ENCODE measurements at places on chromosomes 5 and 9.

GRCh38 chr9:35557320-35557719 is 47.7 kb upstream of the TESK1 start:
- DNase-seq = no peak

DNA sequence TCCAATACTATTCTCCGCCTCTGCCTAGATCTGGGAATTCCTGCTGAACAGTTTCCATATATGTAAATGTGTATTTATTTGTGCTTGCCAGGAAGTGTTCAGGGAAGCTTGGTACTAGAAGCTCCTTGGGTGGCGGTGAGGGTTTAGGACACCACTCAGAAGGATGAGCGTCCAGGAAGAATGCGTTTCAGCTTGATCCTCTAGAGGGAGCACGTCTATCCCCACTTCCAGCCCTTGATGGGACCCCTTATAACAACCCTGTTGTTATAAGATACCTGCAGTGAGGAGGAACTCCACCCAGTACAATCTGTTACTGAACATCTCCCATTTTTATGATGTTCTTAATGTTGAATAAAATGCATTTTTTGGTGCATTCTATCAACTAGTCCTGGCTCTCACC is 88.9 kb downstream of the CYFIP2 start:
- no peak for DNase-seq

GRCh38 chr9:35842795-35843194 is 13.8 kb downstream of the TMEM8B start:
- DNase-seq = no peak

- DNase-seq = no peak
Observed at GRCh38 chr5:92916036-92916435, 665.0 kb downstream of the NR2F1-AS1 start.

DNA sequence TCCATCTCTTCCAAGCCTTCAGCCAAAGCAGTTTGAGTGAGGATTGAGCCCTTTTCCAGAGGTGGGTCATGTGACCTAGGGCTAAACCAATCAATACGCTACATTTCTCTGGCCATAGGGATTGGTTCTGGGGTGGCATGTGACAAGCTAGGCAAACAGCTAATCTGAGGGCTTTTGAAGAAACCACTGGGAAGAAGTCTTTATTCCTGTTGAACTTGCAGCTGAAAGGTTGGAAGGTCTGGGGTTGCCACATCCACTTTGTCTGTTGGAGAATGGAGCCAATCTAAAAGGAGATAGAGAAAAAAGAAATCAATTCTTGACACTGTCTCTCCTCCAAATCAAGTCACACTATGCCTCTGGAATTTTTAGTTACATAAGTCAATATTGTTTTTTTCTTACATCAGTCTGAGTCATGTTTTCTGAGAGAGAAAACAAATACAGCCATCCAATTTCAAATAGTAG is 637.8 kb upstream of the WWC1 start:
- no peak for DNase-seq

DNA sequence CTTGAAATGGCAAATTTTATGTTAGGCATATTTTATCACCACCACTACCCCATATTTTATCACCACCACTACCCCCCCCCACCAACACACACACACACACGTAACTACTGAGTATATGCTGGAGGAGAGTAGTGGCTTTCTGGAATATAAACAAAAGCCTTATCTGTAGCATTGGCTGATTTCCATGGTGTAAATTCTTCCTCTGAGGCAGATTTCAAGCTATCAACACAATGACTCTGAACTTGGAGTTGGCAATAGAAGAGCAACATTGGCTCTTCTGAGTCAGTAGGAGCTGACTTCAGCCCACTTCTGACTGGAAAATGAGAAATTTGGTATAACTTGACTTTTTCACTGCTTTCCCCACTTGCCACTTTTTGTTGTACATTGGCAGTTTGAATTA is 143.0 kb downstream of the CAVIN4 start:
- no peak for DNase-seq

DNA sequence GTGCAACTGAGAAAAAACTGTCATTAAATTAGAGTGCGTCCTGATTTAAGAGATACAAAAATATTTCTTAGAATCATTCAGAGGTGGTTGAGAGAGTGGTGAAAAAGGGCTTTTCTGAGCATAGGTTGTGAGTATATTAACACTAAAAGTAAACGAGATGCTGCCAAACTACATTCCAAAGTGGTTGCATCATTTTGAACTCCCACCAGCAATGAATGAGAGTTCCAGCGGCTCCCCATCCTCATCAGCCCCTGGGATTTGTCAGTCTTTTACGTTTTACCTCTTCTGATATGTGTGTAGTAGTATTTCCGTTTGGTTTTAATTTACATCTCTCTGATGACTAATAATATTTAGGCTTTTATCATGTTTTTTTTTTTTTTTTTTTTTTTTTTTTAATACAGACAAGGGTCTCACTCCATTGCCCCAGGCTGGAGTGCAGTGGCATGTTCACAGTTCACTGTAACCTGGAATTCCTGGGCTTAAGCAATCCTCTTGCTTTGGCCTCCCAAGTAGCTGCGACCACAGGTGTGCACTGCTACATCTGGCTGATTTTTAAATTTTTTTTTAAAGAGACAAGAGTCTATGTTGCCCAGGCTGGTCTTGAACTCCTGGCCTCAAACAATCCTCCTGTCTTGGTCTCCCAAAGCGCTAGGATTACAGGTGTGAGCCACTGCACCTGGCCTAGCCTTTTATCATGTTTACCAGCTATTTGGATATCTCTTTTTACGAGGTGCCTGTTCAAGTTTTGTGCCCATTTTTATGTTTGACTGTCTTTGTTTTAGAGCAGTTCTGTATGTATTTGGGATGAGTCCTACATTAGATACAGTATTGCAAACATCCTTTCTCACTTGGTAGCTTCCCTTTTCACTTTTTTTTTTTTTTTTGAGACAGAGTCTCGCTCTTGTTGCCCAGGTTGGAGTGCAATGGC is 17.0 kb downstream of the PRRT1B start:
- no peak for DNase-seq

DNA sequence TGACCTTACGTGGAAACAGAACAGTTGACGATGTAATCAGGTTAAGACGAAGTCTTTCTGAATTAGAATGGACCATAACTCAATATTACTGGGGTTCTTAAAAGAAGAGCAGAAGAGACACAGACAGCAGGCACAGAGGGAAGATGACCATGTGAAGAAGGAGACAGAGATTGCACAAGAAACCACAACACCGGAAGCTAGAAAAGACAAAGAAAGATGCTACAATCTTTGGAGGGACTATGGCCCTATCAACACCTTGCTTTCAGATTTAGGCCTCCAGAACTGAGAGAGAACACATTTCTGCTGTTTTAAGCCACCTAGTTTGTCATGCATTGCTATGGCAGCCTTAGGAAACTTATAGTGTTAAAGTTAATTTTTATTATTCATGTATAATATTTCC is 27.1 kb downstream of the CDH9 start:
- no peak for DNase-seq

GRCh38 chr5:141942185-141942857 is 15.7 kb downstream of the PCDH12 start:
- DNase-seq = no peak

- DNase-seq = no peak
Observed at GRCh38 chr5:42321785-42322184, 101.5 kb upstream of the GHR start.

GRCh38 chr5:19771174-19771835 is 216.7 kb downstream of the CDH18 start:
- DNase-seq = no peak

GRCh38 chr9:9286001-9286400 is 1326.8 kb downstream of the PTPRD start:
- no peak for DNase-seq

DNA sequence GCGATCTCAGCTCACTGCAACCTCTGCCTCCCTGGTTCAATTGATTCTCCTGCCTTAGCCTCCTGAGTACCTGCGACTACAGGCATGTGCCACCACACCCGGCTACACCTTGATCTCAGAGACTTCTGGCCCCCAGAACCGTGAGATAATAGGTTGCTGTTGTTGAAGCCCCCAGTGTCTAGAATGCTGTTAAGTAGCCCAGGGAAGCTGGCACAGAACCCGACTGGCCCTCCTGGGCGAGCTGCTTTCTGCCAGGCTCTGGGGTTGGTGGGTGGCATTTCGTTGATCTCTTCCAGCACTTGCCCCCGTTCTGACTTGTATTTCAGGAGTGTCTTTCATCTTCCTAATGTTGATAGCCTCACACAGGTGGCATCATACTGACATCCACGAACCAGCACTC is 807.1 kb downstream of the CDH9 start:
- no peak for DNase-seq

DNA sequence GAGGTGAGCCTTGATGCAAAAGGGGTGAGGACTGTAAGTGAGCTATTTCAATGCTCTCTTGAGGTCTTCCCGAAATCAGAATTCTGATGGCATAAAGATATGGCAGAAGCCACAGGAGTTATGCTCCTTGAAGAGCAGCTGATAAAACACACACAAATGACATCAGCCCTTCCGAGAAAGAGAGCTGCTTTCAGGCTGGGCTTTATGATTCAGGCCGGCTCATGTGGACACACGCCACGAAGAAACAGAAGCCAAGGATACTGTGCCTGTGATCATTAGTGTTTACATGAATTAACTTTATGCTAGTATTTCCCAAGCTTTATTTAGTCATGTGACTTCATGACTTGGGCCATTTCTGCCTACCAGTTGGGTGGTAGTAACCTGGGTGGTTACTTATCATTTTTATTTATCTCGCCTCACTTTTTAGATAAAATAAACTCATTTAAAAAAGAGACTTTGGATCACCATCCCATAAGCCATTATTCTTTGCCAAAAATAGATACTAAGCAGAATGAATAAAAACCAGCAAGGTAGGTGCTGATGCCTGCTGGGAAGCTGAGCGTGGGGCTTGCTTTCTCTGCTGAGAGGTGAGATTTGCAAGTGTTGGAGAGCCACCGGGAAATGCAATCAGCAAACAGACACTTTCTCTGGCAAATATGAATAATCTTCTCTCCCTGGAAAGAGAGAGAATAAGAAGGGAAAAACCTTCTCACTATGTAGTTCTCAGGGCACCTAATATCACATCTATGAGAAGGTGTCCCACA is 73.0 kb upstream of the SLC25A51 start:
- DNase-seq = no peak

DNA sequence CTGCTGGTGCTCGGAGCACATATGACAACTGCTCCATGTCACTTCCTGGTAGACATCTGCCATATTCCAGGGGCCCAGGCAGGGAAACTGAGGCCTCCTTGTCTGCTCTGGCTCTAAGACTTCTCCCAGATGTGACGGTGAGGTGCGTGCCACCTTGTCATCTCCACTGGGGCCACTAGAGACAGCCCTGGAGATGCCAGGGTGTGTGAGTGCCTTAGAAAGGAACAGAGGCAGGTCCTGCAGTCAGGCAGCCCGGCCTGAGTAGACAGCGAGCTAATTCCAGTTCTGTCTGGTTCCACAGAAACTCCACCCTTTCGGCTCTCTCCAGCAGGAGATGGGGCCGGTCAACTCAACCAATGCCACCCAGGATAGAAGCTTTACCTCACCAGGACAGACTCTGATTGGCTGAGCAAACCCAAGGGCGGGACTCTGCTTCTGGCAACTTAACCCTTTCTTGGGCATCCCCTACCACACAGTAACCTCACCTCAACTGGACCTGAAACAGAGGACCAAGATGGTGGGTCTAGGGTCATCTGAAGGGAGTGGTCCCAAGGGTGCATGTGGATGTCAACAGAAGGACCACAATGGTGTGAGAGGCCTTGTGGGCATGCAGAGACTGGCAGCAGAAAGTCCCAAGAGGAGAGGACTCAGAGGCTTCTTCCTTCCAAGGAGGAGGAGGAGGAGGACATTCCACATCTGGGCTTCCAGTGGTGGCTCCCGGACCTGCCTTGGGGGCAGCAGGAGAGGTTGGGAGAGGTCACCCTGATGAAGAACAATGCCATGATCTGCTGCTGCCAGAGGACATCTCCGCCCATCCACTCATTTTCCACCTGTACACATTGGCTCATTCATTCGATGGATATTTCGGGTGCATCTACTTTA is 77.7 kb downstream of the RGS3 start:
- DNase-seq = no peak

DNA sequence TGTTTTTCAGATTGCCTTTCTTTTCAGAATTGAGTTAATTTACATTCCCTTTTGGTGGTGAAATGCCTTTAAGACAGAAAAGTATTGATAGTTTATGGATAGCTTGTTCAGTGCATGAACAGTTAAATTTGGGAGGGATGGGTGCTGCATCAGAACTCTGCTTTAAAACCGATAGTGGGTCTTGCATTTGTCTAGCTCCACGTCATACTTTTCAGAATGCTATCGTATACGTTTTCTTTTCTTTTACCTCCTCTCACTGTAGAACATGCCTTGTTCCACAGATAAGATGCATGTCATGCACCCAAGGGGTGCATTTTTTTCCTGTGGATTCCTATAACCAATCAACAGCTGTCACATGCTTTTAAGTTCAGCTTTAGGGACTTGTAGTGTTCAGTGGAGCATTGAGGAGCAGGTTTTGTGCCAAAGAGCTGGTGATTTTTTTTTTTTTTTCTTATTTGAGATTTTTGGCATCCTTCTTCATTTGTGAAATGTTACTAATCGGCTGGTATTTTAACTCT is 2.3 kb downstream of the SLC44A1 start:
- no peak for DNase-seq

GRCh38 chr5:136032564-136032963 is 3.8 kb downstream of the TGFBI start:
- no peak for DNase-seq

DNA sequence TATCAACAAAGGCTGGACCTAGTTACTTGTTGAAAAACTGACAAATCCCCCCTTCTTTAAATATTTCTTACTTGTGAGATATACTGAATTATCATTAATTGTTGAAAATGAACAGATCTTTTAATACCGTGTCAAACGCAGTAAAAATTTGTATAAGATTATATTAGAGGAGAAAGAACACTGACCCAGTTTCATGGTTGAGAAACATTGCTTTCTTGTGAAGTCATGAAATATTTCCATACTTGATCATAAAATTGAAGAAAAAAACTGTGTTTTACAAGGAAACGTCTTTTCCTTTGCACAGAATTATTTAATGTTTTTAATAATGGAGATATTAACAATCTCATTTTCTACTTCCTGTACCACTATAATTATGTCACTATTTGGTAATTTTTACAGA is 45.8 kb downstream of the MOCS2 start:
- DNase-seq = no peak

DNA sequence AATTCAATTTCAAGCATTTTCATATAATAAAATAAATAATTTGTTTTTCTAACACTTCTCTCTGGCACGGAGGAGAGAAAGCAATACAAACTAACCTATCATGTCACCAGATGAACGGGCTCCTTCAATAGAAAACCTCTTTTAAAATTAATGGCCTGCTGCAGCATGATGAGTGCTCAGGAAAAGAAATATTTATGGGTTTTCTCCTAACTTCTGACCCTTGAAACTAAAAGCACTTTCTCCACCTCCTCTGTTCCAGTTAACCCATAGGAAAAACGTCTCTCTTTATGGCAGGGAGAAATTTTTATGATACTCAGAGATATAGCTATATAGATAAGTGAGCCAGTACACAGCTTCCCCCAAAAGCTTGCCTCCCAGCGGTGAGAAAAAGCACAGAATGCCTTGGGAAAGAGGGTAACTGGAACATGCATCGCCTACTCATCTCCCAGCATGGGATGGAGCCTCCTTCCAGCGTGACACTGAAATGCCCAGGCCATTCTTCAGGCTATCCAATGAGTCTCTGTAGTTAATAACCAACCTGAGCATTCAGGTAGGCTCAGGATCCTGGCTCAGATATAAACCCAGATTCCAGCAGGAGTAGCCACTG is 963.0 kb upstream of the DMAC1 start:
- no peak for DNase-seq
